Fibroblast of skin of scalp (primary cell): ENCODE measurements at places on chromosomes 11 and 22.

- DNase-seq: no peak
Observed at GRCh38 chr11:86954269-86955110, 705 bp downstream of the FZD4 start.

DNA sequence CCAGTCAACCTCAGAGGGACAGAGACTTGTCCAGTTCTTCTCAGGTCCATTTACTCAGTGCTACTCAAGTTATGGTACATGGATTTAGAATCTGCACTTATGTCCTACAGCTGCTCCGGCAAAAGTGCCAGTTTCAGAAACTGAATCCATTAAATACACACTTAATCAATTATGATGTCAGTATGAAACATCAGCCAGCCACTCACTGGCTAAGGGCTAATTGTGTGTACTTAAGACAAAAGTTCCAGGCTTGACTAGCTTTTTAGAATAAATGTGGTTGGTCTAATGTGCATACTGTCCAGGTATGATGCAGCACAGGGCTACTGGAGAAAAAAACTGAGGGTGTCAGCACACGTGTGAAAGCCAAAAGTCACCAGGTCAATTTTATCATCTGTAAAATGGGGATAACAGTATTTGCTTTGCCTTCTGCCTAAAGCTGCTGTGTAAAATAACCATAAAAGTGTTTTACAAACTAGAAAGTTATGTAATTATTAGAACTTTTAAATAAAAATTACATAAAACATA, 55.4 kb upstream of the CYP2D6 start:
- no peak for DNase-seq

GRCh38 chr22:35596821-35597220, 20.3 kb downstream of the MB start:
- no peak for DNase-seq

DNA sequence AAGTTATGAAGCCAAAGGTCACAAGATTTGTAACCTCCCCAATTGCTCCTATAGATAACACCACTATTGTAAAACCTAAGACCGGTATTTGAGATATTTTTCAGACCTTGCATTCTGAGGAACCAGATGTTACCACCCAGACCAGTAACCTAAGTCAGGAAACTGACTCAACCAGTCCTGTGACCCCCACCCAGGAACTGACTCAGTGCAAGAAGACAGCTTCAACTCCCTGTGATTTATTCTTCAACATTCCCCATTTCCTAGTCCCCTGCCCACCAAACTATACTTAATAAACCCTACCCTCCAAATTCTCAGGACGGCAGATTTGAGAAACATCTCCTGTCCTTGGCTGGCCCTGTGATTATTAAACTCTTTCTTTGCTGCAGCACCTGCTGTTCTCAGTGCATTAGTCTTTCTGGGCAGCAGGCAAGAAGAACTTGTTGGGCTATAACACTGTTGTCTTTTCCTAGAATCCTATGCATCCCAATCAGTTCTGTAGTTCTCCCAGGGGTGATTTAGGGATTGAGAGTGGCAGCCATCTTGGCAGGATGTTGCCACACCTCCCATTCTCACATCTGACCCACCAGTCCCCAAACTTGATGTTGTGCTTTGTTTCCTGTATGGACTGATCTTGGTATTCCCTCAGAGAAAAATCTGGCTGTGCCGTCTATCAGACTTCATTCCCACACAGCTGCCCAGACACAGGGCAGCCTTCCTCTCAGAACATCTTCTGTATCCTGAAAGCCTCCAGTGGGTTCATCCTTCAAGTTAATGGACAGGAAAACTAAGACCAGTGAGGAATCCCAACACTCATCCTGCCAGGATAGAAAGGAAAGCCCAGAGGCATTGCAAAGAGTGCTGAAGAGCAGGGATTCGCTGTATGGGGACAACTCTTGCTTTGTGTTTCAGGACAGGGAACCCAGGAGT, 104.0 kb downstream of the PDE2A start:
- DNase-seq: peak; percentile 55

- DNase-seq: no peak
Observed at GRCh38 chr22:26082866-26083265, 86.4 kb upstream of the SEZ6L start.

DNA sequence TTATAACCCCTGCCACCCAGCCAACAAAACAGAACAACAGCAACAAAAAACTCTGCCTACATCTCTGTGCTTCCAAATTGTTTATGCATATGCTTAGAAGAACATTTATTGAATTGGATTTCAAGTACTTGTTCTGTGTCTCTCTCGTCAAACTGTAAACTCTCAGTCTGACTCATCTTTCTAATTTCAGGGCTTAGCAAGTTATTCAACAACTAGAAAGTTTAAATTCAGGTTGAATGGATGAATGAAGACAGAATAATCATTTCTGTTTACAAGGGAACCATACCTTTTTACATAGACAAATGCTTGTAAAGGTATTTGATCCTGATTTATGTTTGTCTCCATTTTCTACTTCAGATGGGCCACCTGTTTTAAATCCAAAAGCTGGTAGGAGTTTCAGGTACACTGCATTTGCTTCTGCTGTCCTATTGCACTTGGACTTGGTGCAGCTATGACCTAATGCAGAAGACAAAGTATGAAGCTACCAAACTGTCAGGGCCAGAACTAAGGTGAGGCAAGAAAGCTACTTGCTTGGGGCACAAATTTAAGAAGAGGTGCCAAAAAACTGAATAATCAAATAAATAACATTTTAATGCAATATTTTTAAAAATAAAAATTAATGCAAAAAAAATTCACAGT, 1.6 kb upstream of the FBXO3 start:
- DNase-seq: no peak

DNA sequence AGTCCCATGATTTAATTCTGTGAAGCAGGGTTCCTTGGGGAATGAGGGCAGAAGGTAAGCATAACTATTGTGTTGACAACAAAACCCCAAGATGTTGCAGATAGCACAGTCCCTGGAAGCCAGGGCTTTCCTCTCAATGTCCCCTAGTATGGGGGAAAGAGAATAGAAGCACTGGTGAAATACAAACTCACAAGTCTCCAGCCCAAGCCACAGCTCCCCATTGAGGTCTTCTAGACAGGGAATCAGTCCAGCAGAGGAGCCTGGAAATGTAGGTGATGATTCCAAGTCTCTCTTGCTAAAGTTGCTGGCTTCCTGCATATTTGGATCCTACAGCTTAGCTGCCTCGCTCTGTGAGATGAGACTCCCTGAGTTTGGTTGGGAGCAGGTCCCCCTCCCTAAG, 31.7 kb upstream of the DRD2 start:
- DNase-seq: no peak

- DNase-seq: peak; percentile 9
Observed at GRCh38 chr22:22745225-22746060, 101.0 kb downstream of the GGTLC2 start.
